Amniotic stem cell (primary cell): ENCODE measurements at places on chromosomes 11 and 22.

- DNase-seq, result no peak
Observed at GRCh38 chr22:20185750-20186149, 34.9 kb upstream of the CCDC188 start.

GRCh38 chr22:46625113-46625842 is 5.1 kb downstream of the GRAMD4 start:
- DNase-seq, result no peak

DNA sequence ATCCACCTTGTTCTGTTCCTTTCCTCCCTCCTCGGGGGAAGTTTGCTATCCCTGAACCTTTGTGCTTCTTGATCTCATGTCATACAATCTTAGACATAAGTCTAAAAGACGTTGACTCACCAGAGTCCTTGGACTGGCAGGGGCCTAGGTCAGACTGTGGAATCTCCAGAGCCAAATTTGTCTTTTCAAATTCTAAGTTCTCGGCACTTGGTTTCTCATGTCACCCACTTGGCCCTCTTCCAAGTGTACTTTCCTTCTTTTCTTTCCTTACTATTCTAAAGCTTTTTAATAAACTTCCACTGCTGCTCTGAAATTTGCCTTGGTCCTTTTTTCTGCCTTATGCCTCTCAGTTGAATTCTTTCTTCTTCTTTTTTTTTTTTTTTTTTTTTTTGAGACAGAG is 30.1 kb upstream of the SMPD1 start:
- DNase-seq, result no peak

DNA sequence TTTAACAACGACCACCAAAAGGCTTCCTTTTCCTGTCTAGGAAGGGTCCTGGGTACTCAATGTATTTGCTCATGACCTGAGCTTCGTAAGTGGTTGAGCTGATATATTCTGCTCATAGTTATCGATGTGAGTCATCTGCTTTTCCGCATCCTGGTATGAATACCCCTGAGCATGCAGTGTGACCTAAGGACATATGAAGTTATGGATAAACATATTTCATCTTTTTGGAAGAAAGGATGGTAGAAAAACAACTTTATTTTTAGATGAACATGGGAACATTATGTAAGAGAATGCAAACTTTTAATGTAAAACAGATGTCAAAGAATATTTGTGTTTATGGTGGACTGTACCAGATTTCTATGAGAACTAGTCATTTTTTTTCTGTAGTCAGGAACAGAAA is 28.4 kb downstream of the TRPC6 start:
- no peak for DNase-seq

DNA sequence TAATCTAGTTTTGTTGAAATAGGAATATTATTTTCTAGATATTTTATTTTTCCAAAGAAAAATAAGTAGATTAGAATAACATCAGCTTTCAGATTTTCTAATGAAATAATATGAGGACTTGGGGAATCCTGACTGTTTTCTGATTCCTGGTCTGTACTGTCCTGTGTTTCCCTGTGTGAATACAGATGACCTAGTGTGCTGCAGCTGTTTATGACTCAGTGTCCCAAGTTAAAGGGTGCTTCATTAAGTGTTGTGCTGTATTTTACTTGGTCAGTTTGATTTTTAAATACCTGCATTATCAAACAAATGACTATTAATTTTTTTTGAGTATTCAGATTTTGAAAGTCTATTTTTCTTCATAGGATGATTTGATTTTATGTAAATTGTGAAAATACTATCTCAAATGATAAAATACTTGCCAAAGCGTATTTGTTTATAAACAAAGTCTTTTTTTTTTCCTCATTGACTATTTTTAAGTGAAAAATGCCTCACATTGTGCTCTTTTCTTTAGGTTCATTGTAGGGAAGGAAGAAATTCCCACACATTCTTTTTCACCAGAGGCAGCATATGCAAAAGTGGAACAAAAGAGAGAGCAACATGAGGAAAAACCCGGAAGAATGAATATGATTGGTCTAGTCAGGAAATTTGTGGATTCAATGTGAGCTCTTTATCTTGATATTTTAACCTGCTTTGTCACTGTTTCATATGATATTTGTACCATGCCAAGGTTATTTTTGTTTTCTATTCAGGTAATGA is 264.2 kb downstream of the TMEM135 start:
- DNase-seq, result no peak

- no peak for DNase-seq
Observed at GRCh38 chr11:127939000-127939399, 648.4 kb downstream of the ETS1 start.

DNA sequence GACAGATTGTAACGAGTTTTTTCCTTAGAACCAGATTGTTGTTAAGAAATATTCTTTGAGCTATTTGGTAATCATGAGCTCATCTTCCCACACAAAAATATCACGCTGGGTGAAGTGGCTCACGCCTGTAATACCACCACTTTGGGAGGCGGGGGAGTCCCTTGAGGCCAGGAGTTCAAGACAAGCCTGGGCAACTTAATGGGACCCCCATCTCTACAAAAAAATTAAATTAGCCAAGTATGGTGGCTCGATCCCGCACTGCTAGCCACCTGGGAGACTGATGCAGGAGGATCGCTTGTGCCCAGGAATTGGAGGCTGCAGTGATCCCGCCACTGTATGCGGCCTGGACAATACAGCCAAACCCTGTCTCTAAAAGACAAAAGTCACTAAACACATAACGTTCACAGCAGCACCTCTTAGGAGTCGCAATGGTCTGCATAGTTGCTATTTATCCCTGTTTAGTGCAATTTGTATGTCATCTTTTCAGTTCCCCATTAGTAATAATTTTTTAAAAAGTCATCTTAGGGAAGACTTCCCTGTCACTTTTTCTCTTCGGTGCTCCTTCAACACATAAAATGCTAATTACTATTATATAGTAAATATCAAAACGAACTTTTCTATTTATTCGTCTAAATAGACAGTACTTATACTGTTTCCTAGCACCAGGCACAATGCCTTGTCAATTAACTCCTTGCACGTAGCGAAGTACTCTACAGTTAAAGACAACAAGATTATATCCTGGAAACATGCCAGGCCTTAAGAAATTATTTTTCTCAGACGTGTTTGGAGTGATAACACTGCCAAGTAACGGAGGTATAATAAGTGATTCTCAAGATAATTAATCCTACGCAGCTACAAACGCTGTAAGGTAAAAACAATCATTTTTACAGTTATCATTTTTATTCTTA is 1.1 kb downstream of the ST13 start:
- no peak for DNase-seq

- DNase-seq, result no peak
Observed at GRCh38 chr22:28406246-28406645, 273.4 kb downstream of the TTC28 start.

DNA sequence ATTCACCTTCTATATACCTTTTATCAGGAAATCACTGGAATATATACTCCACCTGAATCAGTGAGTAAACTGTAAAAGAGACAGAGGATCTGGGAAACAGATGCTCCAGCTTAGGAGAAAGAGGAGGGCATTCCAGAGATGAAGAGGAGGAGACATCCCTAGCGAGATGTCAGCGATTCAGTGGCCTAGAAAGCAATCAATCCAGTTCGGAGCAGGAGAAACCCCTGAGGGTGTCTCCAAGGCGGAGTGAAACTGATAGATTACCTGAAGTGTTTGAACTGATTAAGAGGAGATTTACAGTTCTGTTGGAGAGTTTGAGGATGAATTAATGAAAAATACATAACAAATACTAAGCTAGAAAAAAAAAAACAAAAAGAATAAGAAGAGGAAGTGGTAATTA is 24.5 kb upstream of the TNRC6B start:
- no peak for DNase-seq

GRCh38 chr22:46737105-46737975 is 712 bp downstream of the CERK start:
- no peak for DNase-seq

GRCh38 chr22:26239581-26239980 is 70.3 kb downstream of the SEZ6L start:
- no peak for DNase-seq

- DNase-seq, result no peak
Observed at GRCh38 chr22:50074551-50075530, 10.4 kb downstream of the MLC1 start.

DNA sequence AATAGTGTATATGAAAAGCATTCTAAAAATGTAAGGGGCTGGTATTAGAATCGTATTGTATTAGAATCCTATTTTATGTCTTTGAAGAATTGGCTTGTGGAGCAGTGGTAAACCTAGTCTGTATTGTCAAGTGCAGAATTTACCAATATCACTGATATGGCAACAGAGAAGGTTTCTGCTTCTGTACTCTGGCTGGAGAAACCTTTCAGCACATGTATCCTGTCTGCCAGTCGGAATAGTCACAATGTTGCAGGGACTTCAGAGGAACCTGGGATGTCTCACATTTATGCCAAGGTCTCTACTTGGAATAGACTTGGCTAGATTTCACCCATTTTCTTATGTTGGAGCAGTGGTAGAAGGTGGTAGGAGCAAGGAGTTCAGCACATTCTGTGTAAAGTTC is 4.4 kb downstream of the MTMR3 start:
- no peak for DNase-seq

GRCh38 chr11:35618497-35619115 is 346 bp downstream of the FJX1 start:
- DNase-seq, result no peak

GRCh38 chr11:18022419-18022818 is 9.6 kb upstream of the SERGEF start:
- DNase-seq, result no peak

GRCh38 chr11:121328967-121329679 is 36.6 kb downstream of the SC5D start:
- no peak for DNase-seq

- DNase-seq, result no peak
Observed at GRCh38 chr11:31761636-31762035, 49.5 kb downstream of the PAX6 start.

DNA sequence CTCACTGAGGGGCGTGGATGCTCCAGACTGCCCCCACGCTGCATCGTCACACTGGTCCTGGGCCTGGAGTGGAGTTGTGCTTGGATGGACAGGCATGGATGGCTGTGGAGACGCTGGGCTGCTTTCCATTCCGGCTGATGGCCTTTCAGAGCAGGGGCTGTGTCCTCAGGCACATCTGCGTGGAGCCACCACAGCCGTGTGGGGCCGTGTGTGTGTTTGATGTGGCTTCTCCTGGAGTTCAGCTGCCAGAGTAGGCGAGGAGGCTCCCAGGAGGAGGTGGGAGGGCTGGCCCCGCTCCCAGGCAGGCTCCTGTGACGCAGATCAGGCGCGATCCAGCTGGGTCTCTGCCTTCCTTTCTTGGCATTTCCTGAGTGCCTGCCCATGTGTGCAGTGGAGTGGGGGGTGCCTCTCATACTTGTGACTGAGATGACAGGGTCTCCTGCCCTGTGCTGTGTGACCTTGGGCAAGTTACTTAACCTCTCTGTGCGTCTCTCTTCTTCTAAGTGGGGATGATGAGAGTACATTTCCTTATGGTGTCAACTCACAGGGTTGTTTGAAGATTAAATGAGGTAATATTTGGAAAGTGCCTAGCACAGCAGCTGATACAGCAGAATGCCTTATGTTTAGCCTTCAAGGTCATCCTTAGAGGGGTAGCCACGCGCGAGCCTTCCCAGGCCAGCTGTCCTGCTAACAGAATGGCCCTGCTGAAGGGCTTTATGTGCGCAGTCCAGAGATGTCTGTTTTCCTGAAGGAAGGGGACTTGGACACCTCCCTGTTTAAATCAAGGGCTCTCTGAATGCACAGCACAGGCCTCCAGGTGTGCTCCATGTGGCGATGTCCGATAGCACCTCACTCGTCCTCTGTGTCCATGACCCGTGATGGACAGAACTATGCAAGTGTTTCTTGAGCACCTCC is 33.5 kb downstream of the GLB1L2 start:
- no peak for DNase-seq

- no peak for DNase-seq
Observed at GRCh38 chr11:128874427-128874826, 7.3 kb upstream of the KCNJ1 start.

GRCh38 chr11:80365076-80365725 is 924.4 kb upstream of the TENM4 start:
- DNase-seq, result no peak

GRCh38 chr22:30856741-30857502 is 111.7 kb downstream of the MORC2 start:
- DNase-seq, result no peak

DNA sequence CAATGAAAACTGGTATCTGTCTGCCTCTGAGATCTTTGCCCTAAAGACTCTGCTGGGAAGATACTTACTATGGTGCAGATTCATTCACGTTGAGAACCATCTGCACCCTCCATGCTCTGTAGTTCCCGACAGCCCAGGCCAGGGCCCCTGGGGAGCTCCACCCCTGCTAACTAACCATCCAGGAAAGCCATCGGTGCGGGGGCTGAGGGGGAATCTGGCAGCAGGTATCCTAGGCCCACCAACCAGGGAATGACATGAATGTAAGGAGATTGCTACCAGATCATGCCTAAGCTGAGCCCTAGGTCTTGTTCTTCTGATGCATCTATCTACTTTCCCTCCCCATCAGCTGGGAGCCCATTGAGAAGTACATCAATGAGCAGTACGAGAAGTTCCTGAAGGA is 11.3 kb upstream of the WBP2NL start:
- no peak for DNase-seq

DNA sequence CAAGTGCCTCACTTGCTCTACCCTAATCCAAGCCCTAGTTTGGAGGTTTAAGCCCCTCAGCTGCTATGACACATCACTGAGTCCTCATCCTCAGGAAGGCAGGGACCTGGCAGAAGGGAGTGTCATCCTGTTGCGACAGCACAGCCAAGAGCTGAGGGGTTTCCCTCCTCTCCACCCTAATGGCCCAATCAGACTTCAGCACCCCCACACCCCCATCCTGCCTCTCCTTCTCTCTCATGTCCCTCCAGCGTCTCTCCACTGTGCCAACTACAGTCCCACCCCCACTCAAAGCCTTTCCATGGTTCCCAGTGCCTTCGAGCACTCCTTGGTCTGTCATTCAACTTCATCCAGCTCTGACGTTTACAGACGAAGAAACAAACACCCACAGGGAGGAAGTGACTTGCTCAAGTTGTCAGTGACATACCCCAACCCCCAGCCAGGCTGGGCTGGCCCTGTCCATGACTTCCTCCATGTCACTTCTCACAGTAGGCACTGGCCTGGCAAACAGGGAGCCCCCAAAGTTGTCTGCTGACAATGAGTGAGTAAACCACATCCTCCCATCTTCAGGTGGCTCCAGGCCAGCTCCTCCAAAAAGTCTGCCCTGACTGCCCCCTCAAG is 15.6 kb downstream of the ARAP1 start:
- no peak for DNase-seq
